ENCODE measurements at places on chromosomes 16 and 17.

DNA sequence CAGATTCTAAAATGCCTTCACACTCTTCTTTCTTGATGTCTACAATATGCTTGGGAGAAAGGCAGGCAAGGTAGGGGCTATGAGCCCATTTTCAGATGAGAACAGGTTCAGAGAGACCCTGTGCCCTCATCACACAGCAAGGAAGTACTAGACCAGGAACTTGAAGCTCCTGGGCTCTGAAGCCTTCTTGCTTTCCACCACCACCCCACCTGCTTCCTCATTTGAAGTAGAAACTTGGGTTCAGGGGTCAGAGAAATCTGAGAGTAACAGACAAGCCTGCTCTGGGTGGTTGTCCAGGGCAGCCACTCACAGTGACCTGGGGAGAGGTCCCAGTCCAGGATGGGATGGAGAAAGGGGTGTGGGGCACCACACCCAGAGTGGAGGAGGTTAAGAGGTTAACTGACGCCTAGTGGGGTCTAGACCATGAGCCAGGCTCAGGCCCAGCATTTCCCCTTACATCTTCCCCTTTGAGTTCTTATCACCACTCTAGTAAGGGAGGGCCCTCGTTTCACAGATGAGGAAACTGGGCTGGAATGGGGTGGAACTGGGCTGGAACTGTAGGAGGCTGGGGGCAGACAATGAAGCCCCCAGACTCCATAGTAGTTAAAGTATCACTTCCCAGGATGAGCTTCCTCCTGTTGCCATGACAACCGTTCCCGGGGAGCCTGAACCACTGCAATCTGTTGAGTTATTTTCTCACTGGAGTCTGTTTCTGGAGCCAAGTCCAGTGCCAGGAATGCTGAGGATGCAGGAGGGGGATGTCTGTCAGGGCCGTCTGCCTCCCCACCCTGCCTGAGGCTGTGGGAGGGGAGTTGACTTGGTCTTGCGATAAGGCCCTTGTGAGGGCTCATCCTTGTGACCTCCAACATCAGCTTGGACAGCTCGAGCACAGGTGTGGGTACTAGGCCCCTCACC, 16.2 kb upstream of the PHF12 start:
- DNase-seq: no peak

- DNase-seq: no peak
Measured at GRCh38 chr16:8816967-8817655, 19.5 kb downstream of the PMM2 start.

DNA sequence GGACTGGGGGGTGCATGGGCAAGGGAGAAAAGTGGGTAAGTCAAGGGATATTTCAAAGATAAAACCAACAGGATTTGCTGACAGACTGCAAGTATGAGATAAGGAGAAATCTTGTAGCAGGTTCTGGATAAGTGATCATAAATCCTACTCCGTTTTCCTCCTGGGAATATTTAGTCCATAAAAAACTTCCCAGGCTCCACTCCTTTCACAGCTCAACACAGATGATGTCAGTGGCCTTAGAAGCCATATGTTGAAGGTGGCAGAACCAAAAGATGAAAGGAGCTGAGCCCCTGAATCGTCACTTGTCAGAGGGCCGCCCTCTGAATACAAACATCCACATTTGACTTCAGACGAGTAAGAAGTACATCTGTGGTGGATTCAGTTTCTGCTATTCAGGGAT, 71.7 kb downstream of the GRIN2A start:
- no peak for DNase-seq

GRCh38 chr16:67227567-67227921, 614 bp downstream of the TMEM208 start:
- DNase-seq: no peak

GRCh38 chr16:47037396-47037745, 63.9 kb upstream of the DNAJA2 start:
- no peak for DNase-seq

- peak; percentile 67 for DNase-seq
Measured at GRCh38 chr17:48637323-48638260, 11.4 kb upstream of the HOXB9 start.

DNA sequence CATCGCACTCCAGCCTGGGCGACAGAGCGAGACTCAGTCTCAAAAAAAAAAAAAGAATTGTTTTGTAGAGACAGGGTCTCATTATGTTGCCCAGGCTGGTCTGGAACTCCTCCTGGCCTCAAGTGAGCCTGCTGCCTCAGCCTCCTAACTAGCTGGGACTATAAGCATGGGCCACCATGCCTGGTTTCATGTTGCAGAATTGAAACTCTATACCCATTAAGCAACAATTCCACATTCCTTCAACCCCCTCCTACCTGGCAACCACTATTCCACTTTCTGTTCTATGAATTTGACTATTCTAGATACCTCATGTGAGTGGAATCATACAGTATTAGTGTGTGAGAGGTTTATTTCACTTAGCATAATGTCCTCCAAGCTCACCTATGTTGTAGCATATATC, 24.5 kb downstream of the RNF135 start:
- DNase-seq: no peak

GRCh38 chr17:2048805-2049204, 6.1 kb upstream of the HIC1 start:
- no peak for DNase-seq

DNA sequence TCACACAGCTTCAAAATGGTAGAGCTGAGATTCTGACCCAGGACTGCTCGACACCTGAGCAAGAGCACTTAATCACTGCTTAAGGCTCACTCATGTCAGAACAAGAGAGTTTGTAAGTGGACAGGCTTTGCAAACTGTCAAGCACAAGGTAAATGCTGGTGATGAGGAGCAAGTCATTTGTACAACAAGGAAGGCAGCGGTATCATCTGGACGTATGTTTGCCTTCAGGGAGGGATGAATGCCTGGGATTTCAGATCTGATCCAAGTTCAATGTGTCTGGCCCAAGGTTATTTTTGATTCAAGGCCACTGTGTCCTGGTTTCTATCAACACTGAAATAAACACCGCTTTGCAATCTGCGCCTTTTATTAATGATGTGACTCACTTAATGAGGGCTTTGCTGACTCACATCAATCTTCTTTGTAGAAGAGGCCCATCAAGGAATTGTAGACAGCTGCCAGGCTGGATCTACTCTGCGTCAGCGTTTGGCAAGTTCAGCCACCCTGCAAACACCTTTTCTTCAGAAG, 174.4 kb upstream of the HS3ST3A1 start:
- peak; percentile 38 for DNase-seq

DNA sequence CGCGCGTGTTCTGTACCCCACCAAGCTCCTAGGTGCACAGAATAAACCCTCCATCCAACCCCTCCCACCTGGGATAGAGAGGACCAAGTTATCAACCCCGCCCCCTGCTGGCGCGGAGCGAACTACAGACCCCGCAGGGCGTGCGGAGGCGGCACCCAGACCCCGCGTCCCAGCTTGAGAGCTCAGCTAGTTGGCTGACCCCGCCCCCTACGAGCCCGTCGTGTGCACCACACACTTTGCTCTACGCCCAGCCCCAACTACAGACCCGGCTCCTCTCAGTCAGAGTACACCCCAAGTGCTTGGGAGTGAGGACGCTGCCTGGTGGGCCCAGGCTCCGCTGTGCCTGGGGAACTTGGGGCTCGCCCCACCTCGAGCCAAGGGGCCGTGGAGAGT, 1.5 kb downstream of the GRIN2A start:
- no peak for DNase-seq

GRCh38 chr16:17633181-17633951, 162.6 kb upstream of the XYLT1 start:
- no peak for DNase-seq

DNA sequence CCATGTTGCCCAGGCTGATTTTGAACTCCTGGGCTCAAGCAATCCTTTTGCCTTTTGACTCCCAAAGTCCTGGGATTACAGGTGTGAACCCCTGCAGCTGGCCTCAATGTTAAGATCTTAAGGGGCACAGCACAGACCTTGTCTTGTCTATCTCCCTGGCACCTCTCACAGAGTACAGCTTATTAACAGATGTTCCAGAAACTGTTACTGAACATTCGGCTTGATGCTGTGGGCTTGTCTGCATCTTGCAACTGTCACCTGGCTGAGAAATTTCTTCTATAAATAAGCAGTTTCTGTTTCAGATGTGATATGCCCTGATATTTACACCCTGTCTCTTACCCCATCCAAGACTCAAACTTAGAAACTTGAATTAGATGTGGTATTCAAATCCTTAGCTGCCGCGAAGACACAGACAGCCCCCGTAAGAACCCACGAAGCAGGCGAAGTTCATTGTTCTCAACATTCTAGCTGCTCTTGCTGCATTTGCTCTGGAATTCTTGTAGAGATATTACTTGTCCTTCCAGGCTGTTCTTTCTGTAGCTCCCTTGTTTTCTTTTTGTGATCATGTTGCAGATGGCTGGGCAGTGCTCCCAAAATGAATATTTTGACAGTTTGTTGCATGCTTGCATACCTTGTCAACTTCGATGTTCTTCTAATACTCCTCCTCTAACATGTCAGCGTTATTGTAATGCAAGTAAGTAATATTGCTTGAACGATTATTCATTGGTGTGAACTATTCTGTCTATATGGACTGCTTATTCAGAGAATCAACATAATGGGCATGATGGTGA, at the start of gene TNFRSF17:
TNFRSF17 (plus strand) TSS at position 450 of the 791 bp plus-strand sequence; CDS start at position 565, 115 bp downstream.
- DNase-seq: no peak

- no peak for DNase-seq
Measured at GRCh38 chr16:49701789-49702494, 154.0 kb downstream of the ZNF423 start.

DNA sequence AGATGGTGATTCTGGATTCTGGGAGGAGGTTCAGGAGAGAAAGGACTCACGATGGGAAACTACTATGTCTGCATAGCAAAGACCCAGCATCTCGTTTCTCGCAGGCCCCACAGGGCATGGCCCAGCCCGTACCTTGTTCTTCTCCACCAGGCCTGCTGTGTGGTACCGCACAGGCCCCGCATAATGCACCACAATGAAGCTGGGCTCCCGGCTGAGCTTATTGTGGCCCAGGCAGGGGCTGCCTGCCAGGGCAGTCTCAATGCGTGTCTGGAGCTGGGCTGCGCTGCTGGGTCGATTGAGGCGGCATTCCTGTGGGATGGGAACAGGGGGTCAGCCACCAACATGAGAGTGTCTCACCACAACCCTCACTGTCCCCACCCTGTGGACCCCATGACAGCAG, 20.4 kb downstream of the ZNHIT3 start:
- DNase-seq: no peak

DNA sequence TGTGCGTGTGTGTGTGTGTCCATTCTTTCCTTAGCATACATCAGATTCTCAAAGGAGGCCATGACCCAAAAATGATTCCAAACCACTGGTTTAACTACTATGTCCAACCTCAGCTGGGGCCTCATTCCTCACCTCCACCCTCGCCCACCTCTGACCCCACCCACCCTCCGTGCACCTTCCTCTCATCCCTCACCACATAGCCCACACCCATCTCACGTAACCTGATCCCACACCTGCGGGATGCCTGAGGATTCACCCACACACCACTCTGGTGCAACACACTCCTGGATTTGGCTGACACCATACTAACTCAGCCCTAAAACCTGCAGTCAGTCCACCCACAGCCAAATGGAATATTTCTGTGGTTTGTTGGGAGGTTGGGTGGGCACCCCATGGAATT, 3.3 kb upstream of the CSNK2A2 start:
- no peak for DNase-seq

DNA sequence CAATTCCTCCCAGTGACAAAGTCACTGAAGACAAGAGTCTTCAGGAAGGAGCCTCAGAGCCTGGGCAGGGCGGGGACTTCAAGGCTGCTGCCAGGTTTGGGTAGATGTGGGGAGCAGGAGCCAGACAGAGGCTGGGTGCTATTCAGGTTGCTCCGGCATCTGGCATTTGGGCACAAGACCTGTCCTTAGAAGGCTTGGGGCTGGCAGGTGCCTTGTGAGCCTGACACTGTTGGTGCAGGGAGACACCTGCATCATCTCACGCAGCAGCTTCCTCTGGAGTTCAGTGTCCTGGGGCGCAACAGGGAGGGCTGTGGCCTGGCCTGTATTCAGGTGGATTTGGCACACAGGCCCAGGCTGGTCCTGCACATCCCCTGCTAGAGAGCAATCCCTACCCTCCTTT, 65.0 kb downstream of the MPRIP start:
- no peak for DNase-seq

DNA sequence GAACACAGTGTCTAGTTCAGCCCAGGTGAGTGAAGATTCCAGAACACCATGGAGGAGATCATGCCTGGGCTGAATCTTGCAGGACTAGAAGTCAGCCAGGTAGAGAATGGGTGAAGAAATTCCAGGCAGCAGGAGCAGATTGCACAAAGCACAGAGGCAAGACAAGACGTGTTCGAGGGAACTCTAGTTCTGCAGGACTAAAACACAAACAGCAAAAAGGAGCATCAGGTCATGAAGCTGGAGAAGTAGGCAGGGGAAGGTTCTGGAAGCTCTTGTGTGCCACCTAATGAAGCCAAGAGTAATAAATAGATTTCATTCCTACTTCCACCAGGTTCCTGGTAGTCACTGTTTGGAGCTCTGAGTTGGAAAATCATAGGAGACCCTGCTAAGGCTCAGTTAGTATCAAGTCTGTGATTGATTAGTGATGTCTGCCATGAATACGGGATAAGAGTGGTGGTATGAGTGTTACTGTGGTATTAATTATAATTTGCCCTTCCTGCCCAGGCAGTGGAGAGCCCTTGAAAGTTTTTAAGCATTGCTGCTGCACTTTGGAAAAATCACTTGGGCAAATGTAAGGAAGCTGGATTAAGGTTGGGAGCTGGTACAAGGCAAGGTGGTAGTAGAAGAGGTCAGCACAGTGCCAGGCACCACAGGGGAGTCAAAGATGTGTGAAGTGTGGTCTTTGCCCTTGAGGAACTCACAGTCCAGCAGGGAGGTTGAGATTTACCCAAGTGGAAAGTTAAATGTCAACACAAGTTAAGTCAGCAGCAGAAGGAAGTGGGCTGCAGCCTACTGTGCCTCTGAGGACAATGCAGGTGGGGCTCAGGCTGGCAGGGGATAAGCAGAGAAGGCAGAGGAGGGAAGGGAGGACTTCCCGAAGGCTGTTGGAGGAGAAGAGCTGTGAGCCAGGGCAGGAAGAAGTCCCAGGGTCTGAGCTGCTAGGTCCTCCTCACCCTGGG, 13.5 kb upstream of the FOXN1 start:
- DNase-seq: no peak

- DNase-seq: no peak
Measured at GRCh38 chr16:81324808-81325207, 10.0 kb downstream of the GAN start.

DNA sequence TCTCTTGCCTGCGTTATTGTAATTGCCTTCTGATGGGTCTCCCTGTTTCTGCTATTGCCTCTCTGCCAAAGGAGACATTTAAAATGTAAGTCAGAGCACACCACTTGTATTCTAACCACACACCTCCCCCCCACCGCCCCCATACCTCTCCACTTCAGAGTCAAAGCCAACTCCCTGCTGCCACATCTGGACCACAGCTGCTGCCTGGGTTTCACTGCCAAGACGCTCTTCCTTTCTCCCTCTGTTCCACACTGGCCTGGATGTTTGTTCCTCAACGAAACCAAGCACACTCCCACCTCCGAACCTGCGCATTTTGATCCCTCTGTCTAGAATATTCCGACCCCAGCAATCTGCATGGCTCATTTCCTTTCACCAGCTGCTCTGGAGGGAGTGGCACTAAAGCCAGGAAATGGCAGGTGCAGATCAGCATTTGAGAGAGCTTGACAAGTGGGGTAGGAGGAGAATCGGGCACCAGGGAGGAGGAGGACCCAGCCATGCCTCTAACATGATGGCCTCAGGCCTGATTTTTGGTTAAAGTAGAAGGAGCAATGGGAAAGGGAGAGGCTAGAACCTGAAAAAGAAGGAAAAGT, 92.4 kb upstream of the HS3ST2 start:
- peak; percentile 1 for DNase-seq

Measured in GM04504 (cell line).